Bronchial epithelial cell (primary cell): ENCODE measurements at places on chromosomes 13 and 19. TPM values are rescaled to one million over a fixed set of nuclear protein-coding genes. Genes with fewer than 3 reads are reported as not detected.

Gene GNG8
- not detected in 2 replicates for total RNA-seq

Gene IRGC
- total RNA-seq, result not detected in 2 replicates

Gene PROSER3
- total RNA-seq, result 1.3 and 2.6 TPM in 2 replicates

Gene CEACAM20
- not detected in 2 replicates for total RNA-seq

Gene KASH5
- not detected in 2 replicates for total RNA-seq
